ENCODE measurements at places on chromosomes 4 and X.

DNA sequence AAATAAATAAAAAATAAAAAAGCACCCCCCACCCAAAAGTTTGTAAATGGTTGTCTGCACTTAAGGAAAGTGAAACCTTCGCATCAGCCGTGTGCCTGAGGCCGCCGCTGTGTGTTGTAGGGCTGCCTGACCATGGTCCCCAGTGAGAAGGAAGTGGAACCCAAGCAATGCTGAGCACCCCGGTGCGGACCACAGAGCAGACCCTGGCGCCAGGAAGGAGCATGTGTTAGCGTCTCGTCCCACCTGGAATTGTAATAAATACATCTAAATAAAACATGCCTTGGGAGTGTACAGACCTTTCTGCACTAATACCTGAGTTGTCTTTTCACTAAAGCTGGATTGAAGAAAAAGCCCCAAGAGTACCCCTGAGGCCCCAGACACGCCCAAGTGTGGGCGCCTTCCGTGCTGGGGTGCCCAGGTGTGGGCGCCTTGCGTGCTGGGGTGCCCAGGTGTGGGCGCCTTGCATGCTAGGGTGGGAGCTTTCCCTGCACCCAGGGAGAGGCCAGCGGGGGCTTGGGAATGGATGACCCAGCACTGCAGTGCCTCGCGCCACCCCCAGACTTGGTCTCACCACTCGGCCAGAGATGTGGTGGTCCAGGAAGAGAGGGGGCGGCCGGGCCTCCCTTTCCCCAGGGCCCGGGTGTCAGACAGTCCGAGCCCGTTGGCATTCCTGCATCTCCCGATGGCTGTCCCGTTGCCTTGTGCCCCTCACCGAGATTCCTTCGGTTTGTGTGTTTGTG lies 33.7 kb downstream of the HTT-AS start:
- DNase-seq = no peak

GRCh38 chr4:76449362-76449767 lies 14.3 kb downstream of the SHROOM3 start:
- no peak for DNase-seq

DNA sequence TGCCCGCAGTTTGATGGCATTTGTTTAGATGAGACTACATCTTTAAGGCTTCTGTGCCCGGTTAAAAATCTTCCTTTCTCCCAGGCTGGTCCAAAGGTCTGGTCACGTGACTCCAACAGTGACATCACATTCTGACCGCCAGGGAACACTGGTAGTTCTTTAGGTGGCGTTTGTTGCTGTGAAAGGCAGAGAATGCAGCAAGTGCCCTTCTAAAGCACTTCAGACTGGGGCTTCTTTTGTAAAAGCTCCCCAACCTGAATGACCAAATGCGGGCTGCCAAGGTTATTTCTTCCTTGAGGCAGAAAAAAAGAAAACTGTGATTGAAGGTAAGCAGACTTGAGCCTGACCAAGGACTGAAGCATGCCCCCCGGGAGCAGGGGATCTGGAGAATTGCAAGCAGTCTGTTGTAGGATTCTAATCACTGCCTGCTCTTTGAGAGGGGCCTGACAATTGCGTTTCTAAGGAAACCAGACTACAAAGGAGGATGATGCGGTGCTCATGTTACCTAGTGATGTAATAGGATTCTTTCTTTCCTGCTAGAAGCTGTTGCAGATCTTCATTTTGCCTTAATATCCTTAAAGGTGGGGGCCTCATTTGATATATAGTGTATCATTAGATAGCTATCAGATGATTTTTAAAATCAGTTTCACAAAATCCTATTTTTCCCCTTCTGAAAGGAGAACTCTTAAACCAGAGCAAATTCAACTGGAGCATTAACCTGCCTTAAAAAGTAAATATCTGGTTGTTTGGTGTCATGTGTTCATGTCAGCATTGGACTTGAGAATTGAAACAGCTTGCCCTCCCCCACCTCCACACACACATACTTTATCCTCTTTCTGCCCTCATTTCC lies 133.1 kb downstream of the AKAP4 start:
- peak; percentile 71 for DNase-seq

GRCh38 chr4:23774909-23775308 lies 114.9 kb downstream of the PPARGC1A start:
- DNase-seq = no peak

DNA sequence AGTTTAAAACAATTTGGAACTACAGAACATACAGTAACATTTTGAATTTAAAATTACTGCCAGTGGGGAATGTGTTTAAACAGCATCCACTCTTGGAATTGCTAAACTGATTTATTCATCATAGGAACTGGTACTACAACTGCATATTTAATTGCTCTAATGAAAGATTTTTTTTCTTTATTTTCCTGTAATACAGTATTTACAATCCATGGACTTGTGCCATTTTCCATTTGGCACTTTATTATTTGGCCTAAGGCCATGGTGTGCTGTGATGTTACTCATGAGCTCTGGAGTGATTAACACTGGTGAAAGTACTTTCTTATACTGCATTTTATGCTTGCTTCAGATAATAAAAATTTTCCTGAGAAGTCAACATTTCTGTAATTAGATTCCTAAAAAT lies 69.7 kb upstream of the NUDT6 start:
- no peak for DNase-seq

- peak; percentile 64 for DNase-seq
Observed at GRCh38 chrX:102863735-102864134, 73.3 kb upstream of the RAB40AL start.

DNA sequence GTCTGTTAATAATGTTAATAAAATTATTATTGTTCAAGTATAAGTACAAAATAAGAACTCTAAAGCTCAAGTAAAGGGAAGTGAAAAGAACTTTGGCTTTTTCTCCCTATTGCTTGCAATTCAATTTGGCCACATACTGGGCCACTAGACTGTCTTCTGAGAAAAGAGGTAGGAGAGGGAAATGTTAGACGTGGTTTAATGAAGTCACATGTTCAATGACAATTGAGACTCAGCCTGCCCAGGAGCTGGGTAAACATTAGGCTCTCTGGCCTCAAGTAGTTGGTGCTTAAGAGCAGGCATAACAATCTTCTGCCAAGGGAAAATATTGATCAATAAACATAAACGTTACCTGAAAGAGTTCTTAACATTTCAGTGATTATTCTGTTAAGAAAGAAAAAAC lies 15.1 kb upstream of the PRSS12 start:
- no peak for DNase-seq

GRCh38 chrX:137387646-137388045 lies 178.3 kb upstream of the ZIC3 start:
- DNase-seq = no peak

DNA sequence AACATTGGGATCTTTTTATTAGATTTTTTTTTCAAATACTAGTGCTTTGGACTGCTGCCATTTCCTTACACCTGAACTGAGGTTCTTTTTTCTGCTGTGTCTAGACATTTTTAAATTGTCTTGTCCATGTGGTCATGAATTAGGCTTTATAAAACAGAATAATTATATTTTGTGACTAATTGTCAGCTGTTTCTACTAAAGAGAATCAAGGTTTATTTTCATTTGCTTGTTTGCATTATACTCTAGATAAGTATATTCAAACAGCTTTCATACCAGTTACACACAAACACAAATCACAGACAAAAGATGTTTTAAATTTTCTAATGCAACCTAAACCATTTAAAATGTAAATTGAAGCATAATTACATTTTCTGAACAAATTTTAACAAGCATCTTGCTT lies 194.7 kb downstream of the GALNTL6 start:
- no peak for DNase-seq

GRCh38 chr4:25817059-25817681 lies 45.6 kb downstream of the SEL1L3 start:
- no peak for DNase-seq

DNA sequence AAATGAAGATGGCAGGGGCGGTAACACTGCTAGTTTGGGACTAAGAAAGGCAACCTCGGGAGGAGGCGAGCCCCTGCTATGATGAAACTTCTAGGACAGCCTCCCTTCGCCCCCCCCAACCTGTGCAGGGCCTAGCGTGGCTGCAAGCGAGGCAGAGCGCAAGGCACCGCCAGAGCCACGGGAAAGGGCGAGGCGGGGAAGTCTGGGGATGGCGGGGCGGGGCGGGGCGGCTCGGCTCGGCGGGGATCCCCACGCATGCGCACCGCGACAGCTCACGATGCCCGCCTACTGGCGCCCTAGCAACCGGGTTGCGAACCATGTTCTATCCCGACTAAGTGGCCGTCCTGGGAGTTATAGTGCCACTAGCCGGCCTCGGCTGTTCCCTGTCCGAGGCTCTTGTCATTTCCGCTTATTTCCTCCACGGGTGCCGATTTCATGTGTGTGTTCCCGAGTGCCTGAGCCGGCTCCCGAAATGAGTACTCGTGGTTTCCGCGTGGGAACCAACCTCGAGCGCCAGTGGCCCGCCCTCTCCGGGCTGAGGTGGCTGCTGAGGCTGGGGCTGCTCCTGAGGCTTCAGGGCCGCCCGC lies 28.7 kb upstream of the RBMX start:
- peak; percentile 32 for DNase-seq

GRCh38 chr4:175787948-175788347 lies 24.1 kb downstream of the GPM6A start:
- DNase-seq = no peak

DNA sequence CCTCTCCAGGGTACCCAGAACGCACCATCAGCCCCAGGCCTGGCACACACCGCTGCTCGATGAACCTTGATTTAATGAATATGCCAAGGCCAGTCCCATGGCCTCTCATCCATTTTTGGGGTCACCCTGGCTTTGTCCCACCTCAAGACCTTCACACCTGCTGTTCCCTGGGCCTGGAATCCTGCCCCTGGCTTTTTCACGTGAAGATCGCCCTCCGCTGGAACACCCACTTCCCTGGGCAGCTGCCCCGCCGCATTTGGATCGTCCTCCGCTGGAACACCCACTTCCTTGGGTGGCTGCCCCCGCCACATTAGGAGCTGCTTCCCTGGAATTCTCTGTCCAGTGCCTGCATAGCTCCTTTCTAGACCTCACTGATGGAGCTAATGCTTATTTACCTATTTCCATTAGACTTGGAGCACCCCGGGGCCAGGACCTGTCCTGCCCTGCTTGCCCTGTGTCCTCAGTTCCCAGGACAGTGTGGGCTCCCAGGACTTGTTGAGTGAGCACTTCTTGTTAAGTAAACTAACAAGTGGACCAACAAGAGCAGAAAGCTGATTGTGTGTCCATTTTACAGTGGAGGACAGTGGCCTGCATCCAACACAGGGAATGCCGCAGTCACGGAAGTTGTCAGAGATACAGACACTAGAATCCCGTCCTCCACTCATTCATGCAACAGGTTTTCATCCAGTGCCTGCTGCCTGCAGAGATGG lies 12.5 kb downstream of the BLOC1S4 start:
- no peak for DNase-seq

- DNase-seq = no peak
Observed at GRCh38 chr4:22510750-22511149, 5.1 kb downstream of the ADGRA3 start.

DNA sequence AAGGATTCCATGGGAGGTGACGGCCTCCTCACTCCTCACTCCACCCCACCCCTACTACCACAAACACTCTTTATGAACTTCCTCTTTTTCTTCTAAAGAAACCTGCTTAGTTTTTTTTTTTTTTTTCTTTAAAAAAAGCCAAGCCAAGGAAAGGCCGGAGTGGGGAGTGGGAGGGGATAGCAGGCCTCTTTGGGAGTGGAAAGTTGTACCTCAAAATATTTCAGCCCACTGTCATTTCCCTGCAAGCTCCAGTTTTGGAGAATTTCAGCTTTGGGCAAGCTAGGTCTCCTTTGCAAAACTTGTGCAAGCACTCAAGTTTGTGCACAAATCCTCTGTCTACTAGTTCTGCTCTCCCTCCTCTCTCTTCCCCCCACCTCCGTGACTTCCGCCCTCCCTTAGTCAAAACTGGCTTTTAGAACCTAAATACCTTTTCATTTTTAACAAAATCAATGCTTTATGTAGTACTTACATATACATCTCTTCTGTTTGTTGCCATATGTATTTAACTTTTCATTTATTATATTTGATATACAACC lies 512 bp upstream of the ANTXR2 start:
- DNase-seq = no peak

DNA sequence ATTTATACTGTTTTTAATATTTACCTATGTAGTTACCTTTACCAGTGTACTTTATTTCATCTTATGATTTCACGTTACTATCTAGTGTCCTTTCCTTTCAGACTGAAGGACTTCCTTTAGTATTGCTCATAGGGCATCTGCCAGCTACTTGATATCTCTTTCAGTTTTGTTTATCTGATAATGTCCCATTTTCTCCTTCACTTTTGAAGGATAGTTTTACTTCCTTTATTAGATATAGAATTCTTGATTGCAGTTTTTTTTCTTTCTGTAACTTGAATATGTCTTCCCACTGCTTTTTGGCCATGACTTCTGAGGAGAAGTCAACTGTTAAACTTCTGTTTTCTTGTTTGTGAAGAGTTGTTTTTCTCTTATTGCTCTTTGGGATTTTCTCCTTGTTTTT lies 69.4 kb upstream of the MAGED1 start:
- no peak for DNase-seq

DNA sequence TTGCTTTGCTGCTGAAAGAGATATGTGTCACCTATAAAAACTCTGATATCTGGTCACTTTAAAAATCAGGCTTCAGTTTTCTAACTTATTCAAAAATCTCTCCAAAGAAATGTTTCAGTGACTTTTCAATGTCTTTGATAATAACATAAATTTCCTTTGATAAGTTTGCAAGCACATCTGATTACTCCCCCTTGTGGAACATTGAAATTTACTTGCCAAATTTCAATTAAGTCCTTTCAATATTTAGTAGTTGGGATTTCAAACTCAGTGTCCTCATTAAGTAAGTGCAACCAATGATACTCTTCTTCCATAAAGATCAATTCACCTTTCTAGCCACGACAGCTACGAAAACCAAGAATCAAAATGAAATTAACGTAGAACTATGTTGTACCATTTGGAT lies 151.3 kb upstream of the FAM47C start:
- DNase-seq = no peak

DNA sequence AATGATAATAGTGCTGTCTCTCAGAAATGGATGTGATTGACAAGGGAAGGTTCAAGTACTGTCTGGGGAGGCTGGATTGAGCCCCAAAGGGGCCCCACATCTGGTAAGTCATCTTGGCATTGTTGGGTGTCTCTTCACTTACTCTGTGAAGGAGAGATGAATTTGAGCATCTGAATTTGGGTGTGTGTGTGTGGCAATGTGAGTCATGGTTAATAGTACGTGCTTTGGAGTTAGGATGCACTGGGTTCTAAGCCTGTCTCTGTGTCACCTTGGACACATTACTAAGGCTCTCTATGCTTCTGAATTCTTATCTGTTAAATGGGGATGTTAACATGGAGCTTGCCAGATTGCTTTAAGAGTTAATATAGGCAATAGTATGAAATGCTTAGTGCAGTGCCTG lies 80.4 kb downstream of the FRAS1 start:
- no peak for DNase-seq

- no peak for DNase-seq
Observed at GRCh38 chr4:89242216-89242615, 65.4 kb downstream of the GPRIN3 start.

DNA sequence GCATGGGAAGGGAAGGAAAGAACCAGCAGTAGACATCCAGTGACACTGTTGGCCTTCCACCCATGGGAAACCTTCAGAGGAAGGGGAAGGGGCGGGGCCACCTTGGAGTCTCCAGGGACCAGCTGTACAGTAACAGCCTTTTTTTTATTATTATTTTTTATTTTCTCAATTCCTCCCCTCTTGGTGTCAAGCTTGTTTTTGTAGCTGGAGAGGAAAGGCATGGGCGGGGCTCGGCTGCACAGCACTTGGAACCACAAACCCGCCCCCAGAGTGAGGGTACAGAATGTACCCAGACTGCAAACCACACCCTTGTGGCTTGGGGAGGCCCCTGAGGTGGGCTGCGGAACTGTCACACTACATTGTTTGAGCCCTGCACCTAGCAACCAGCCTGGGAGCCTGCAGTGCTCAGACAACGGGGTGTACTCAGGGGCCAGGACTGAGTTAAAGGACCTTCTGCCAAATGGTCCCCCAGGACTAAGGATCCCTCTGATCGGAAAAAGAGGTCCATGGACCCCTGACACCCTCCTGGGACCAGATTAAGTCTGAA lies 45.7 kb downstream of the PRPS1 start:
- DNase-seq = no peak
